Right cardiac atrium (tissue), 5 donors: ENCODE measurements at places on chromosomes 6 and 20.

- no peak for DNase-seq
These were observed 260.8 kb downstream of the ZFAND3 start for GRCh38 chr6:38080360-38080759.

DNA sequence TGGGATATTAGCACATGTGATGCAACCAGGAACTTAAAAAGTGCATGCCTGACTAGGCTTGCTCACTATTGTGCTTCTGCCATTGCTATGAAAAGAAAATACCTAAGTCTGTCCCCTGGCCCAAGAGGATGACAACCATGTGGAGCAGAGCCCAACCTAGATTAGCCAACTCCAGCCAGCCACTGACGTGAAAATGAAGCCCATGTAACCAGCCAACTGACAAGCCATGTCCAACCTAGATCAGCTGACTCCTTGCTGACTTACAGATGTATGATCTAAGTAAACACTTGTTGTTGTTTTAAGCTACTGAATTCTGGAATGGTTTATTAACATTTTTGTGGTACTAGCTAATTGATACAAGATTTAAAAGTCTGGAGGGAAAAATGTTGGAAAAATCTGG is 47.5 kb downstream of the PIGU start:
- no peak for DNase-seq

- DNase-seq: no peak
These were observed 125.8 kb downstream of the MYB start for GRCh38 chr6:135306740-135307420.

DNA sequence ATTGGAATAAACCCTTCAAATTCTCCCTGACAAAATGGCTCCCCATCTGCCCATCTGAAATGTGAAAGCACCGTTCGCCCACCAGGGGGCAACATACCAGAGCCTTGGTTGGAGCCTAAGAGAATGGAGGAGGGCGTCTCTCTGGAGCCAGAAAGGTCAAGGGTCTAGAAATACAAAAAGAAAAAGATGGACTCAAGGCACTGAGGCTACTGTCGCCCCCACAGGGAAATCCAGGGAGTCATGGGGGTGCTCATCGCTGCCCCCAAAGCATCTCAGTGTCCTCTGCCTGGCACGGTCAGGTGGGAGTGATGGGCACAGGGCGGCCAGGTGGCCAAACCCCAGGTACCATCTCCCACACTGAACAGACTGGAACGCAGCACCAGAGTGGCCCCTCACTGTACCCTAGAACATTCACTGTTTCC is 136.3 kb downstream of the ZMYND8 start:
- DNase-seq: peak; percentile 33

DNA sequence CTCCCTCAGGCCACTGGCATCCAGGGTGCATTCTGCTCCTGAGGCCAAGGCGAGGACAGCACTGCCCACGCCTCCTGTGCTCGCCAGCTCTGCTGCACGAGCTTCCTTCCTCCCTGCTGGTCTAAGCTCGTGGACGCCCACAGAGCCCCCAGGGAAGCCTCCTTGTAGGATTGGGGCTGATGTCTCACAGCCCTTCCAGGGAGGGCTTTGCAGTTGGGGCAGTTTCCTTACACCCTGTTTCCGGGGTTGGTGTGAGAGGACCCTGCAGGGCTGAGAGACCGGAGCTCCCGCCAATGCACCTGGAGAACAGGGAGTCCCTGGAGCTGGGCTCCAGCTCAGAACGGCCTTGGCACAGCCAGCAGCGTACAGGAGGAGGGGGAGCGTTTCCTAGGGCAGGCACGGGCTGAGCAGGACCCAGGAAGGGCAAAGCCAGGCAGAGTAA is 172.4 kb upstream of the PDE10A start:
- DNase-seq: no peak

DNA sequence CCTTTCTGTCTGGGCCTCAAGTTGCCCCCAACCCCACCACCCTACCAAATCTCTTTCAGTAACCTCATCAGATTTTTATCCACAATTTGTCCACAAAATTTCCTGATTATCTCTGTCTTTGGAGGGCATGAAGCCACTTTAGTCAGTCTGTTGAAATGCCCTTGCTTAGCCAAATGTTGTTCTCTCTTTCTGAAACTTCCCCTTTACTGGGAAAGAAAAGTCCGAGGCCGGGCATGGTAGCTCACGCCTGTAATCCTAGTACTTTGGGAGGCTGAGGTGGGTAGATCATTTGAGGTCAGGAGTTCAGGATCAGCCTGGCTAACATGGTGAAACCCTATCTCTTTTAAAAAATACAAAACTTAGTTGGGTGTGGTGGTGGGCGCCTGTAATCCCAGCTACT is 33.8 kb downstream of the TOMM6 start:
- no peak for DNase-seq

DNA sequence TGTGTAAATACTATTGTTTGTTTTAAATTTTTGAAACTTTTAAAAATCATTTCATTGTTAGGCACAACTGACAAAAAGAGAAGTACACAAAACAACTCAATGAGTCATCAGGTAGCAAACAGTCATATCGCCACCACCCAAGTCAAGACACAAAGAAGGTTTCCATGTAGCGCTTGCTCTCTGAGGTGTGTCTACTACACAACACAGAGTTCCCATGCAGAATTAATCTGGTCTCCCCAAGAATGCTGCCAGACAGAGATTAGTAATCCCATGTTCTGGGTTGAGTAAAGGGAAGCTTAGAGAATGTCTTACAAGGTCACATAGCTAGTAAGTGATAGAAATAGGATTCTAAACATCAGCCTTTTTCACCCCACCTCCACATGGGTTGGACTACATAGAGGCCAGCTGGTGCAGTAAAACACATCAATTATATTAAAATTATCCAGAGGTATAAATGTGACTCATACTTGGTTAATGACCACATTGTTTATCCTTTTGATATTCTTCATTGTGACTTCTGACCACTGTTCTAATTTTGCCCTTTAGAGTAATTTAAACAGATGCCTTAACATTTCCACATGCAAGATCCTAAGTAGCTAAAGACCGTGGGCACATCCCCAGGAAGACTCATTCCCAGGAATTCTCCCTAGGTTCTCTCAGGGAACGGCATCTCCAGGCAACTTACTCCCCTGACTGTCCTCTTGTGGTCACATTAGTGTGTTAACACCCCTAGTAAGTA is 413.5 kb downstream of the PRKN start:
- DNase-seq: no peak

DNA sequence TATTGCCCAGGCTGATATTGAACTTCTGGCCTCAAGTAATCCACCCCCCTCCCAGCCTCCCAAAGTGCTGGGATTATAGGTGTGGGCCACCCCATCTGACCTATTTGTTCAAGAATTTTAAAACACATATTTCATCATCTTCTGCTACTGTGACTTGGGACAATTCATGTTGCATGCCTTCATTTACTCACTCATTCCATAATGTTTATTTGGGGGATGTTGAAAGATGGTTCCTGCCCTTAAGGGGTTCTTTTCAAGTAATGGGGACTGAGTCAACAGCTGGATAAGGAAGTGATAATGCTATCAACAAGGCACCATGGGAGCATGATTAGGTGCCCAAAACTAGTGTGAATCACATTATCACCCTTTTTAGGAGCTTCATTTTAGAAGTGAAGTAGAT is 62.0 kb downstream of the CRYBG1 start:
- no peak for DNase-seq

DNA sequence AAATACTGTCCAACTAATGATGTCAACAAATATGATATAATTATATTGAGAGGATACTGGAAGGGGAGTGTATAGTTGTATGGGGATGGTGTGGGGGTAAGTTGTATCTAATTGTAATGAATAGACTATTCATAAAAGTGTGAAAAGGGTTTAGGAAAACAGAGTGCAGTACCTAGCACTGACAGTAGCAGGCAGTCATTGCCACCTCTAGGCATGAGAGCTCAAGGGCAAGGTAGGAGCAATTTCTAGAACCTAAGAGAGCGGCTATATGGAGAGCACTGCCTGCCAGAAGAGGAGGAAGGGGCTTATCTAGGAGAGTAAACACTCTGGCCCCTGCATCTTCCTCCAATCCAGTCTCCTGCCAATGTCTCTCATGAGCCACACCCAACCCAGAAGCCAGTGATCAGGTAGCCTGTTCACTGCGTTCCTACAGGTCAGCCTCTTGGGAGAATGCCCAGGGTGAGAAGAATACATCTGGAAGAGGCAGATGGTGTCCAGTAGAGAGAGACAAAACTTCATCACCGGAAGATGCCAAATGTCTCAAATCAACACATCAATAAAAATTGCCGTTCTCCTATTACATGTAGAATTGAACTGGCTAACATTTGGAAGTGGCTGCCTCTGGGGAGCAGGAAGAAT is 200.0 kb downstream of the LY86 start:
- DNase-seq: no peak

DNA sequence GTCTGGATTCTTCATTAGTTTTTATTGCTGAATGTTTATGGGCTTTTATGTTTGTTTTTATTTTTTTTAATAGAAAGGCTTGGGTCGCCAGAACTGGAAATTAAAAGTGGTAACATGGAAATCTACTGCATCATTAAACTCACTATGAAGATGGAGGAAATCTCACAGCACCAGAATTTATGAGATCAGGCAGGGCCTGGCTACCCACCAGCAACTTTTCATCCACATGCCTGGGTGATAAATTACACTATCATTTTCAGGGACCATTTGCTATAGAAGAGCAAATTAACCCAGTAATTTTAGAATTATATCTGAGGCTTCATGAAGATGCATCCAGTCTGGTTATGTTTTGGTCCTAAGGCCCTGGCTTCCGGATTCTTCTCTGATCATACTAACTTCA is 57.8 kb upstream of the PLCB4 start:
- no peak for DNase-seq

DNA sequence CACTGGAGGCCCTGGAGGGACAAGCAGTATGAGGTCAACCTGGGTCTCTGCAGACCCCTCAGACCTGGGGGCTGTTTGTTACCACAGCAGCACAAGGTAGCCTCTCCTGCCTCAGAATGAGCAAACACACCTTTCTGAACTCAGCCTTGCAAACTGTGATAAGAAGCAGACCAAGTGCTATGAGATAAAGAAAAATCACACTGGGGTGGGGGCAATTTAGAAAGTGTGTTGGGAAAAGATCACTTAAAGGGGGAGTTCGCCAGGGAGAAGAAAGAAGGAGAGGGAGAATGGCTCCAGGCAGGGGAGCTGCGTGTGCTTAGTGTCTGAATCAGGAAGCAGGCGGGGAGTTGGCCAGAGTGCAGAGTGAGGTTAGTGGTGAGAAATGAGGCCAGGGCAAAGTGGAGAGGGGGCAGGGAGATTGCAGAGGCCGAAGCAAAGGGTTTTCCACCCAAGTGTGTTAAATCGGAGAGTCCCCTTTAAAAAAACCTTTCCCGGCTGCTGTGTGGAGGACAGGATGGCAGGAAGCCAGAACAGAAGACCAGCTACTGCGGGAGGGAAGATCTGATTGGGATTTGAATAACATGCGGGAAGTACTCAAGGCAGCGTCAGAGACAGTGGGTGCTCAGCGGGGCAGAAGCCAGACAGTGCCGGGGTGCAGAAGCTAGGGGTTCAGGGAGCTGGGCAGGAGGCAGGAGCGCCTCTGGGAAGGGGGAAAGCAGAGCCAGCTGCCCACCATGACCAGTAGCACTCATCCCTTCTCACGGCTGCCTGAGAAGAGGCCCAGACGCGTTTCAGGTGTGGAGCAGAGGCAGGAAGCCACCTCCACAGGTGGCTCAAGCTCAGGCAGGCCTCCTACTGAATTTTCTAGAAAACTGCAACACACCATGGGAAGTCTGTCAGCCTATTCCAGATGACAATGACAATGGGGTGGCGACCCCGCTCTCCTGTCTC is 9.0 kb downstream of the ADA start:
- DNase-seq: peak; percentile 82

- no peak for DNase-seq
These were observed 23.8 kb downstream of the MANEA start for GRCh38 chr6:95601133-95601532.

- DNase-seq: no peak
These were observed 20.1 kb downstream of the RTF2 start for GRCh38 chr20:56488566-56488965.

- DNase-seq: no peak
These were observed 60.9 kb upstream of the CD93 start for GRCh38 chr20:23146857-23147637.

DNA sequence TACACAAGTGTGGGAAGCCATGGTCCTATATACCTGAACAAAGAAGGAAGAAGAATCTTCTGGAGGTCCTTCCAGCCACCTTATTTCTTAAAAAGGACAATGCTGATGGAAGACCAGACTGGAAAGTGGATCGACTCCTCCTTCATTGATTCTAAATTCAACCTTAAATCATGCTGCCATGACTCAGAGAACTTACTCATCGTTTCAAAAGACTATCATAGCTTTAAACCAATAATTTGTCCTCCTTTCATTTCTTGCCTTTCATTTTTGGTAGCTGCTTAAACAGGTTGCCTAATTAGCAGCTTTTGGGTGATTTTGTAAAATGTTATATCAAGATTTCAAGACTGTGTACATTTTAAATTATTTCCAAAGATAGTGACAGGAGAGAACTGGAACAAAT is 60.8 kb downstream of the RTN4IP1 start:
- no peak for DNase-seq

DNA sequence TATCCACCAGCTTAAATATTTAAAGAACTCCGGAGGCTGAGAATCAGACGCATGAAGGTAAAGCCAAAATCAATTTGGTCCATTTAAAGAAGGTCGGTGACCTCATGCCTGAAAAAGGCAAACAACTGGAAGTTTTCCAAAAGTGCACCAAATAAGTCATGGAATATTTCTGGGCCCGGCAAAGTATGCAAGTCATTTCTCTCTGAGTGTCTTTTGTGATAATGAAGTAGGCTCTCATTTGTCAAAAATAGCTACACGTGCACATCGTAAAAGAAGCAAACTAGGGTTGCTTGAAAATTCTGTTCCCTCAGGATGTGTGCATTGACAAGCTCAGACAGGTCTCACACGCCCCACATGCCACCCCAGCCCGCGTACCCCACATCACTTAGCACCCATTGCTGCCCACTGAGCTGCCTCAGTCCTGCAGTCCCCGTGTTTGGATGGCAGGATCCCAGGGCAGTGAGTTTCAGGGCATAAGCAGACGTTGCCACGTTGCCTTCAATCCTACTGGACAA is 20.5 kb upstream of the PYGB start:
- peak; percentile 63 for DNase-seq

- peak; percentile 73 for DNase-seq
These were observed 1.4 kb downstream of the BTN1A1 start for GRCh38 chr6:26501482-26501986.

GRCh38 chr20:5222919-5223634 is 93.7 kb downstream of the PROKR2 start:
- DNase-seq: peak; percentile 62
